ENCODE measurements at places on chromosomes 3 and 15.
A peak's percentile ranks its signal among the peaks of the same experiment; 100 is the strongest.

DNA sequence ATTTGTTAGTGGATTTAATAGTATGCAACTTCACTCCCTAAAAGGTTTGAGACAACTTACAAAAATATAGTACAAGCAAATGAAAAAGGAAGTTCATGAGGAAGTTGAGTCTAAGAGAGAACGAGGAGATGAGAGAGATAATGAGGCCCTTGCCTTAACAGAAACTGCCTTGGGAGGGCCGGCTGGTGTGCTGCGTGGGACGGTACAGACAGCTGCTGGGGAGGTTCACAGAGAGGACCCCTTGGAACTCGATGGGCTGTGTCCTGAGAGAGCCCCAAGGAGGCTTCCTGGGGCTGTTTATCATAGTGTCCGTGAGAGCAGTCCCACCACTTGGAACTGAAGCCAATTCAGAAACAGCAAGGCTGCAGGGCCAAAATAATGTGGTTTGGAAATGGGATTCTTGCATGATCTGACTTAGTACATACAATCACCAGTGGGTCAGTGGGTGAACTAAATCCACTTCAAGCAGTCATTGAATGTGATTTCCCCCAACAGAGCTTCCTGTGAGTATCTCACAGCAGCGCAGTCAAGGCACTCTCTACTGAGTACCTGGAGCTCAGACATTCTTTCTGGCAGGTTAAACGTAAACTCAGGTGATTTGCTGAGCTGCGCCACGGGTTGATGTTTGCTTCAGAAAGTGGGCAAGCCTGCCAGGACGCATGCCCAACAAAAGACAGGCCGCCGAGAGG lies 90.8 kb downstream of the CRTC3 start:
- no peak for DNase-seq

DNA sequence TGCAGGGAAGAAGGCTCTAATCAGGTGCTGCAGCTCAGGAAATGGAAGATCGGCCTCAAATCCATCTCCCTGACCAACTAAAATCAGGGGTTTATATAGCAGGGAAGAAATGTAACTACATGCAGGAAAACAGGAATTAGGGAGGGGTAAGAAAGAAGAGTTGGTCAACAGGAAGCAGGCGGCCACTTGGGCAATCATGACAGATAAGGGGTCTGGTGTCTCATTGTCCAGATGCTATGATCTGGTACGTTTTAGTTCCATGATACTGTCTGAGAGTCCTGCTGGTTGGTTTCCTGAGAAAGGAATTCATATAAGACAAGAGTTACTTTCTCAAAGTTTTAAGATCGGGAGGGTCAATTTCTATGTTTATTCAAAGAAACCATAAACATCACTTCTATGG lies 24.2 kb downstream of the KATNBL1 start:
- no peak for DNase-seq

- DNase-seq, result peak; percentile 50
Measured at GRCh38 chr3:129005526-129006303, 4.6 kb downstream of the EFCC1 start.

DNA sequence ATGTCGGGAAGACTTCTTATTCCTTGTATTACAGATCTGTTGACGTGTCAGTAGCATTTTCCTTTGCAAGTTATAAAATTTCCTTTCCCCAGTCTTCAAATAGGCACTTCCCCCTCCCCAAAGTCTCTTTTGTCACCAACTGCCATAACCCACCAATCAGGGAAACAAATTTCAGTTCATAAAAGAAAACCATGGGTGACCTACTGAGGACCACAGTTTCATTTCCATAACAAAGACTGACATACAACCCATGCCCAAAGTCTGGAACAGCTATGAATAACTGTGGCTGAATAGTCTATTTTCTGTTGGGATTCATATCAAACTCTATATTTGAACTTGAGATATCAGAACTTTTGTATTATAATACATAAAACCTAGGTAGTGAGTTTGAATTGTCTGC lies 307.8 kb downstream of the KBTBD8 start:
- DNase-seq, result no peak

DNA sequence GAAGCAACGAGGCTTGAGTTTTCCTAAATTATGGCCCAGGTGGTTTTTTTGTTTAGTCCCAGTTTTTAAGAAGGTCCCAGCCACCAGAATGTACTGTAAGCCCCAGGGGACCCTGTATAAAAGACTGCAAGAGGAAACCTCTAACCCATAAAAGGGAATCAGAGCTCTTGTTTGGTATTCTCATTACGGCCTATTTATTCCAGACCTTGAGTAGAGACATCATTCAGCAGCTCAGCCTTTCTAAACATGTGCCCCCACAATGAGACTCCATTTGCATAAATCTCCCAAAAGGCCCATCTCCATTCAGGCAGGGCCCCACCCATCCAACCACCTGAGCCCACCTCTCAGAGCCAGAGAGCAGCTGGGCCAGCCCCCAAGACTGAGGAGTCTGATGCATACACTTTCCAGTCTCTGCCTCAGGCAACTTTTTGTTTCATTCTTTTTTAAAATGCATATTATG lies 25.7 kb downstream of the ZDHHC3 start:
- DNase-seq, result no peak

GRCh38 chr3:47117807-47118364 lies 46.0 kb downstream of the SETD2 start:
- no peak for DNase-seq

- no peak for DNase-seq
Measured at GRCh38 chr3:127614928-127615589, 13.9 kb upstream of the PODXL2 start.

- peak; percentile 89 for DNase-seq
Measured at GRCh38 chr15:48285329-48286214, 45.7 kb upstream of the DUT start.

DNA sequence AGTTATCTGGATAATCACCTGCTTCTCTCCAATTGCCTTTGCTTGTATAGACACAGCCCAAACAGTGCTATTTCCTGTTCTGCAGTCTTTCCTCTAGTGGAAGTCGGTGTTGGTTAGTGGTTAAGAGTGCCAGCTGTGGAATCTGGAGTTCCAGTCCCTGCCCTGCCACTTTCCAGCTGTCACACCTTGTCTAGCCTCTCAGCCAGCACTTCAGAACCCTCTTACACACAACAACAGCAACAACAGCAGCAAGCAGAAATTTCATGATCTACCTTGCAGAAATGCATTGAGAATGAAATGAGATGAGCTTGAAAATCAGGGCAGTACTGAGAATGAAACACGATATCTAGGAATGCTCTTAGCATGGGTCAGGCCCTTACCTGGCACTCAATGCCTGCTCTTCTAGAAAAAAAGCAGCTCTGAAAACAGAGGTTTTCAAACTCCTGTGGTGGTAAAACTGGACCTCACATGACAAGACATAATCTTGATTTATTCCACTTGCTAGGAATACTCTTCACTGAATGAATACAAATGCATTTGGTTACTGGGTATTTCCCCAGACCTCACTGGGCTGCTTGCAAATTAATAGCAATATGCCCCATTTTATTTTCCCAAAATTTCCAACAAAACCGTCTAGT lies 3.3 kb upstream of the WNT5A start:
- no peak for DNase-seq

DNA sequence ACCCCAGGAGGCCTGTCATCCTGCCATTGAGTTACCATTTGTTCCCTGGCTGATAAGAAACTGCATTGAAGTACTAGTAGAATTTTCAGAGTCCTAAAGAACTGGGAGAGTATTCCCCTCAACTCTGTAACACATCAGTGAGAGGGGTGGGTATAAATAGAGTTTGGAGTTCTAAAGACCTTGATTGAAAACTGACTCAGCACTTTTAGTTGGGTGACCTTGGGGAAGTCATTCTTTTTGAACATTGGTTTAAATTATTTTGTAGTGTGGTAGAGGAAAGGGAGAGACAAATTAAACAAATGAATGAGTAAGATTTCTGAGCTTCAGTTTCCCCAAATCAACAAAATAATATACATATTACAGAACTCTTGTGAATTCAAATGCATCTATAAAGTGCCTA lies 344.5 kb upstream of the THBS1 start:
- DNase-seq, result no peak

Data from iris pigment epithelial cell (primary cell).